ENCODE measurements at places on chromosomes 12 and 14.

DNA sequence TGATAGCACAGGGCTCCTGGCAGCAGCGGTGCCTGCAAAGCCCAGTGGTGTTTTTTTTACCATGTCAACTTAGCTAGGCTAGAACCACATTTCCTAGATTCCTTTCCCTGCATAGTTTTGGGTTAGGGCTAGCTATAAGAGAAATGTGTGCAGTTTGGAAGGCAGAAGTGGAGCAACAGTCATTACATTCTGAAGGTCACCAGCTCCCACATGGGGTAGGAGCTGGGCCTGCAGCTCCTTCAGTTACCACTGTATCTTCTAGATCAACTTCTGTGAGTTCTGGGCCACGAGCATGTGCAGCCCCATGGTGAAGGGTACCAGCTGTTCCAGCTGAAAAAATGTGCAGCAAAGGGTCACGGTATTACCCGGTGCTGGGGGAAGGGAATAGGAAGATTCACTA, 2.3 kb upstream of the SLC25A3 start:
- DNase-seq: no peak

GRCh38 chr12:27814411-27814810, 34.4 kb upstream of the MANSC4 start:
- no peak for DNase-seq

GRCh38 chr14:74525361-74525851, 31.8 kb downstream of the ISCA2 start:
- DNase-seq: no peak

- DNase-seq: no peak
These were observed 8.9 kb upstream of the MSRB3 start for GRCh38 chr12:65269603-65270002.

DNA sequence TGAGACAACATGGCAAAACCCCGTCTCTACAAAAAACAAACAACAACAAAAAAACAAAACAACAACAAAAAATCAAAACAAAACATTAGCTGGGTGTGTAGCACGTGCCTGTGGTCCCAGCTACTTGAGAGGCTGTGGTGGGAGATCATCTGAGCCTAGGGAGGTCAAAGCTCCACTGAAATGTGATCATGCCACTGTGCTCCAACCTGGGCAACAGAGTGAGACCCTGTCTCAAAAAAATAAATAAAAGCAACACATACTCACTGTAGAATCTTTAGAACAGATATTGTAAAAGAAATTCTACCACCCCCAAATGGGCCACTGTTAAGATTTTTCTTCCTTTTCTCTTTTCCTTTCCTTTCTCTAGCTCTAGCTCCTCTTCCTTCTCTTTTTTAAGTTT, 26.3 kb downstream of the SLC38A1 start:
- no peak for DNase-seq

DNA sequence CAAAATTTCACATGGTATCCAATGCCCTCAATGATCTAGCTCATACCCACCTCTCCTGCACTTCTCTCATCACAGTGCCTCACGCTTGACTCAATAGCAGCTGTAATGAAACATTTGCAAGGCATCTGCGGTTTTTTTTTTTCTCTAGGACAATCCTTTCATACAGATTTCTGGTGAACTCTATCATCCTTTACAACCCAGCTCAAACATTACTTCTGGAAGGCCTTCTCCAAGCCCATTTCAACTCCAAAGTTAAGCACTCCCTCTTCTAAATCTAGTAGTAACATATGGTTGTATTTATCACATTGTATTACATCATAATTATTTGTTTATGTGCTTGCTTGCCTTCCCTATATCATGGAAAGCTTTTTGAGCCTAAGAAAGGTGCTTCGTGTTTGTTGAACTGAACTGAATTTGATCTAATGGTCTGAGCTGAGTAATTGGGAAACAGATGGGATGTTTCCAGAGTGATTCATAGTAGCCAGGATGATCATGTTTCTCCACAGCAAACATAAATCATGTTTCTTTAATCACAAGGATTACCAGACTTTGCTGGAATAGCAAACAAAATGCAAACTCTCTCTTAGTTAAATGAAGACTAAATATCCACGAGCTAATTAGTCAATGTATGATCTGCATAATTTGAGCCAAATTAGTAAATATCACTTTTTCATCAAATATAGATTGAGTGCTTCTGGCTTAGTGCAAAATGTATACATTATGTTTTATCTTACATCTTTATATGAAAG, 14.3 kb downstream of the CFL2 start:
- no peak for DNase-seq

- no peak for DNase-seq
These were observed 22.9 kb downstream of the ASCL1 start for GRCh38 chr12:102980350-102980749.

GRCh38 chr12:58148405-58148804, 207.0 kb downstream of the ATP23 start:
- DNase-seq: no peak

- no peak for DNase-seq
These were observed 15.2 kb upstream of the AKAP6 start for GRCh38 chr14:32313844-32314376.

- DNase-seq: no peak
These were observed 78.6 kb upstream of the IFNG-AS1 start for GRCh38 chr12:67910360-67911274.

Measured in NCI-H1048 (cell line).